ENCODE measurements at places on chromosomes 12 and 14. TPM values are rescaled to one million over a fixed set of nuclear protein-coding genes. Genes with fewer than 3 reads are reported as not detected.

The AKAP6 gene
- 7.3 TPM for total RNA-seq

The GALNT16 gene
- total RNA-seq = 2.0 TPM

The CCDC88C gene
- 38.9 TPM for total RNA-seq

The TMEM253 gene
- total RNA-seq = not detected

DNA sequence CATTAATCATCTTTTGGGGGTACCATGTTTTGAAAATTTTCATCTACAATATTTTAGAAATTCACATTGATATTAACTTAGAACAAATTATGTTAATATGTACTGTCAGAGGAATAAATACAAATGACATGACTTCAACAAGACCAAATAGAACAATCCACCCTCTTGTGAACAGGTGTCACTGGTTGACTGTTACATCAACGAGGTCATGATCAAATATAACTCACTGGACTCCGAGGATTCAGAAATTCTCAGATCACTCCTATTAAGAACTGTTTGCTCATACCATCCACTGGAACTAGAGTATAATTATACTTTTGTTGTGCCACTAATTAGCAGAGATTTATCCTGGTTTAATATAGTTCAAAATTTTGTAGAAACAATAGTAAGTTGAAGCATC lies 318.8 kb downstream of the PRKD1 start:
- DNase-seq = no peak
- no peaks in the 10 kb centered on the region for H3K36me3 ChIP-seq
- no peak overlapping the region for H3K27ac ChIP-seq
- no peak overlapping the region for H3K4me3 ChIP-seq
- H3K27me3 ChIP-seq = no peaks in the 10 kb centered on the region
- no peaks in the 10 kb centered on the region for H3K4me1 ChIP-seq

- no peaks in the 10 kb centered on the region for H3K4me1 ChIP-seq
- no peaks in the 10 kb centered on the region for H3K36me3 ChIP-seq
- no peak overlapping the region for H3K27ac ChIP-seq
- H3K4me3 ChIP-seq = no peak overlapping the region
Observed at GRCh38 chr14:61113561-61114225, 132.6 kb downstream of the SLC38A6 start.

- no peaks in the 10 kb centered on the region for H3K27me3 ChIP-seq
- H3K27ac ChIP-seq = no peak overlapping the region
- no peaks in the 10 kb centered on the region for H3K36me3 ChIP-seq
- H3K4me1 ChIP-seq = no peaks in the 10 kb centered on the region
- H3K4me3 ChIP-seq = no peak overlapping the region
- DNase-seq = no peak
Observed at GRCh38 chr14:78307671-78308070, 137.5 kb downstream of the NRXN3 start.

DNA sequence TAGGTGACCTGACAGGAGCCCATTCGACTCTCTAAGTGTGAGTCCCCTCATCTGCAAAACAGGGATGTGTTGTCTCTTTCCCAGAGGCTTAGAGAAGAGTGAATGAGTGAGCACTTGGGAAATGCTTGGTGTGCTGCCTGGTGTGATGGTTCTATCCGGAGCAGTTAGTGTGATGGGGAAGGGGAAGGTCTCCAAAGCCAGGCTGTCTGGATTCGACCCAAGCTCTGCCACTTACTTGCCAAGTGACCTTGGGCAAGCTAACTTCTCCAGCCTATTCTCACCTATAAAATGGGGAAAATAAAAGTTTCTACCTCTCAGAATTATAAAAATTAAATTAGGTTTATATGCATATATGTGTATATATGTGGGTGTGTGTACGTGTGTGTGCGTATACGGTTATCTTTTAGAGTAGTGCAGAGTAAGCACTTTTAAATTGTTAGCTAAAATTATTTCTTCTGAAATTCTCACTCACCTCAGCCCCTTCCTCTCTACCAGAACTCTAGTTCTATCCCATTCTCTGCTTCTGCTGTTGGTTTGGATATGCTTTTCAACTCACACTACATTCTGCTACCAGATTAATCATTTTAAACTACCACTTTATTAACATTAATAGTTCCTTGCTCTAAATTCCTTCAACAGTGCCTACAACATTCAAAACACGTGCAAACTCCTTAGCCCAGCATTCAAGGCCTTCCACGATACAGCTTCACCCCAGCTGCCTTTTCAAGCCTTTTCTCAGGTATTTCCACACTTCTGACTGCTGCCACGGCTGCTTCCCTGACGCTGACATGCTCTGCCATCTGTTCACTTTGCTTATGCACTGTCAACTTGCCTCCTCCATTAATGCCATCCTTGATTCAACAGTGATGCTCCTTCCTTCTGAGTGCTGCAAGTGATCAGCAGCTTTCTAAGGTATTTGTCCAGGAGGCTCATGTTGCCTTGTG lies 55.3 kb downstream of the DICER1 start:
- H3K36me3 ChIP-seq = peaks cover 51% of the 10 kb centered on the region
- no peak for DNase-seq
- peaks cover 14% of the 10 kb centered on the region for H3K4me1 ChIP-seq
- H3K27me3 ChIP-seq = no peaks in the 10 kb centered on the region
- H3K4me3 ChIP-seq = no peak overlapping the region

GRCh38 chr12:102298022-102298421 lies 100.4 kb upstream of the PMCH start:
- DNase-seq = no peak
- no peak overlapping the region for H3K27ac ChIP-seq
- H3K4me3 ChIP-seq = no peak overlapping the region
- H3K27me3 ChIP-seq = no peaks in the 10 kb centered on the region
- H3K4me1 ChIP-seq = no peaks in the 10 kb centered on the region
- H3K36me3 ChIP-seq = no peaks in the 10 kb centered on the region

GRCh38 chr12:56781726-56782125 lies 18.6 kb downstream of the HSD17B6 start:
- H3K27ac ChIP-seq = no peak overlapping the region
- DNase-seq = no peak
- no peaks in the 10 kb centered on the region for H3K27me3 ChIP-seq
- no peaks in the 10 kb centered on the region for H3K4me1 ChIP-seq

DNA sequence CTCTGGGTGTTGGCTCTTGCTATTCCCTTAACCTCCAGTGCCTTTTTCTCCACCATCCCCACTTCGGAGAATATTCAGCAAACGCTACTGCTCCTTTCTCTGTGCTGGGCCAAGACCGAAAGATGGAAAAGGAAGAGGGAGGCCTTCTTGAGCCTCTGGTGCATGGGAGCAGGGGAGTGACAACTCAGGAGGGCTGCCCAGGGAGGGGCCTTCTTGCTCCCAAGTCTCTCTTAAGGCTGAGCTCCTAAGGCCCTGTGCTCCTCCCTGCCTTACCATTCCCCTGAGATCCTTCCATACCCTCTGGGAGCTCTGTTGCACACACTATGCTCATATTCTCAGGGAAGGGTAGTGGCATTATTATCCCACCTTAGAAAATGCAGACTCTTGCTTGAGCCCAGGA lies 34.9 kb downstream of the SH2B3 start:
- DNase-seq = no peak
- peaks cover 81% of the 10 kb centered on the region for H3K4me1 ChIP-seq
- peak overlapping the region; percentile 89 for H3K27ac ChIP-seq
- H3K4me3 ChIP-seq = no peak overlapping the region
- no peaks in the 10 kb centered on the region for H3K27me3 ChIP-seq

- no peak for DNase-seq
- H3K27me3 ChIP-seq = no peaks in the 10 kb centered on the region
- no peak overlapping the region for H3K4me3 ChIP-seq
- H3K4me1 ChIP-seq = no peaks in the 10 kb centered on the region
- no peaks in the 10 kb centered on the region for H3K36me3 ChIP-seq
- no peak overlapping the region for H3K27ac ChIP-seq
Observed at GRCh38 chr12:131314524-131315090, 360.9 kb downstream of the ADGRD1 start.

DNA sequence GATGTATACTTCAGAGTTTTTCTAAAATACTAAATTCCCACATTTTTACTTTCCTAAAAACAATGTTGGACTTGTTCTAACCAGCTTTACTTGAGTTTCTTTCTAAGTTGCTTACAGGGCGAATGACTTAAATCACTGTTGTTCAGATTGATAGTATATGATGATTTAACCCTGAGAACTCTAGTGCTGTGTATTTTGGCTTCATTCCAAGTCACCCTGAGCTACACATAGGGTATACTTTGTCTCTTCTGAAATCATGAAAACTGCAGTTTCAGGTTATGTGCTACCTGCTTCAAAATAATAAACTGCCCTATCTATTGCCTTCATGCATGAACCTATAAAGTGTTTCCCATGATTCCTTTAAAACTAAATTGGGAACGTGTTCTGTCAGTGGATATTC lies 162.5 kb upstream of the PDE3A start:
- H3K27ac ChIP-seq = no peak overlapping the region
- no peaks in the 10 kb centered on the region for H3K4me1 ChIP-seq

- H3K4me3 ChIP-seq = peak overlapping the region; percentile 59
- H3K4me1 ChIP-seq = peaks cover 16% of the 10 kb centered on the region
- peak overlapping the region; percentile 90 for H3K27ac ChIP-seq
- H3K36me3 ChIP-seq = no peaks in the 10 kb centered on the region
- peak; percentile 74 for DNase-seq
Observed at GRCh38 chr12:53344824-53345485, 8.8 kb upstream of the SP7 start.

GRCh38 chr12:67541625-67541991 lies 106.9 kb upstream of the DYRK2 start:
- no peak overlapping the region for H3K4me3 ChIP-seq
- H3K27ac ChIP-seq = no peak overlapping the region
- H3K4me1 ChIP-seq = no peaks in the 10 kb centered on the region
- H3K36me3 ChIP-seq = no peaks in the 10 kb centered on the region

GRCh38 chr12:110531741-110532333 lies 29.7 kb downstream of the RAD9B start:
- H3K27ac ChIP-seq = no peak overlapping the region
- H3K27me3 ChIP-seq = no peaks in the 10 kb centered on the region
- H3K36me3 ChIP-seq = peaks cover 6% of the 10 kb centered on the region
- no peak overlapping the region for H3K4me3 ChIP-seq
- H3K4me1 ChIP-seq = peaks cover 2% of the 10 kb centered on the region

- no peaks in the 10 kb centered on the region for H3K36me3 ChIP-seq
- H3K4me1 ChIP-seq = peaks cover 6% of the 10 kb centered on the region
- peak; percentile 84 for DNase-seq
- no peak overlapping the region for H3K27ac ChIP-seq
- H3K4me3 ChIP-seq = no peak overlapping the region
Observed at GRCh38 chr14:95255487-95255886, 64.2 kb downstream of the CLMN start.

- H3K4me3 ChIP-seq = no peak overlapping the region
- H3K36me3 ChIP-seq = no peaks in the 10 kb centered on the region
- H3K27me3 ChIP-seq = no peaks in the 10 kb centered on the region
- peaks cover 31% of the 10 kb centered on the region for H3K4me1 ChIP-seq
- DNase-seq = no peak
Observed at GRCh38 chr12:24905431-24905830, 43.5 kb downstream of the BCAT1 start.
